ENCODE measurements at places on chromosomes 7 and 10.

GRCh38 chr10:127017541-127018297, 112.5 kb downstream of the DOCK1 start:
- DNase-seq = no peak

GRCh38 chr7:100077205-100077604, 4.3 kb downstream of the ZNF3 start:
- DNase-seq = no peak

DNA sequence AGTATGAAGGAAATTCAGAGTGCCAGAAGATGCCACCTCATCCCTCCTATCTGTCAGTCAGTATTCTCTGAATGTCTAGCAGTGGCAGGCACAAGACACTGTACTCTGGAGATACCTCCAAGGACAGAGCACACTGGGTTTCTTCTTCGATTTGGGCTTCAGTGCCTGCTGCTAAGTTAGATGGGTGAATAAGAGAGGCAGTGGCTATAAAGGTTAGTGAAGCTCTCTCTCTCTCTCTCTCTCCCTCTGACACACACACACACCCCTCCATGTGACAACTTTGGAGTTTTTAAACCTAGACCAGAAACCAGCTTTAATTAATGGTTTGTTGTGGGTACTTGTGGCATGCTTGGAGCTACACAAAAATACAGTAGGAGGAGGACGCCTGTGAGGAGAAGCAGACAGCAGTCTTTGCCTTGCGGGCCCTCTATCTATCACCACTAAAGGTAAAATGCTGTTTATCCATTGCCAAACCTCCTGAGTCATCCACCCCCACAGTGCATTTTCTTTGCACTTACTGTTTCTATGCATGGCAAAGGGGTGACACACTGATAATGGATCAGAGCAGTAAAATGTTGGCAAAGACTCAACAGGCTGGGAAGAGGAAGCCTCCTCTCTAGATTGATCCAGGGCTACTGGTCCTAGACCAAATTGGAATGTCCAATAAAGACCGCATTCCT, 102.5 kb downstream of the TRIL start:
- no peak for DNase-seq

GRCh38 chr7:23012186-23012585, 1.7 kb downstream of the HYCC1 start:
- DNase-seq = no peak

DNA sequence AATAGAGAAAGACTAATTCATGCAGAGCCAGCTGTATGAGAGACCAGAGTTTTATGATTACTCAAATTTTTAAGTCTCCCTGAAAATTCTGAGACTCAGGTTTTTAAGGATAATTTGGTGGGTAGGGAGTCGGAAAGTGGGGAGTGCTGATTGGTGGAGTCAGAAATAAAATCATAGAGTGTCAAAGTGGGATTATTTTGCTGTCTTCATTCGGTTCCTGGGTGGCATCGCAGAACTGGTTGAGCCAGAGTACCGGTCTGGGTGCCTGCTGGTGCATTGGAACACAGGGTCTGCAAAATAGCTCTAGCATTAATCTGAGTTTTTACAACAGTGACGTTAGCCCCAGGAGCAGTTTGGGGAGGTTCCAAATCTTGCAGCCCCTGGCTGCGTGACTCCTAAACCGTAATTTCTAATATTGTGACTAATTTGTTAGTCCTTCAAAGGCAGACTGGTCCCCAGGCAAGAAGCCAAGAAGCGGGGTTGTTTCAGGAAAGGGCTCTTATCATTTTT, 32.4 kb downstream of the GPRIN2 start:
- DNase-seq = peak; percentile 11

GRCh38 chr7:90222811-90223725, 11.5 kb downstream of the STEAP2 start:
- DNase-seq = peak; percentile 55

- no peak for DNase-seq
Measured at GRCh38 chr7:56218510-56218909, 102.3 kb upstream of the NUPR2 start.

- no peak for DNase-seq
Measured at GRCh38 chr10:128950916-128951275, 516.1 kb upstream of the MGMT start.

DNA sequence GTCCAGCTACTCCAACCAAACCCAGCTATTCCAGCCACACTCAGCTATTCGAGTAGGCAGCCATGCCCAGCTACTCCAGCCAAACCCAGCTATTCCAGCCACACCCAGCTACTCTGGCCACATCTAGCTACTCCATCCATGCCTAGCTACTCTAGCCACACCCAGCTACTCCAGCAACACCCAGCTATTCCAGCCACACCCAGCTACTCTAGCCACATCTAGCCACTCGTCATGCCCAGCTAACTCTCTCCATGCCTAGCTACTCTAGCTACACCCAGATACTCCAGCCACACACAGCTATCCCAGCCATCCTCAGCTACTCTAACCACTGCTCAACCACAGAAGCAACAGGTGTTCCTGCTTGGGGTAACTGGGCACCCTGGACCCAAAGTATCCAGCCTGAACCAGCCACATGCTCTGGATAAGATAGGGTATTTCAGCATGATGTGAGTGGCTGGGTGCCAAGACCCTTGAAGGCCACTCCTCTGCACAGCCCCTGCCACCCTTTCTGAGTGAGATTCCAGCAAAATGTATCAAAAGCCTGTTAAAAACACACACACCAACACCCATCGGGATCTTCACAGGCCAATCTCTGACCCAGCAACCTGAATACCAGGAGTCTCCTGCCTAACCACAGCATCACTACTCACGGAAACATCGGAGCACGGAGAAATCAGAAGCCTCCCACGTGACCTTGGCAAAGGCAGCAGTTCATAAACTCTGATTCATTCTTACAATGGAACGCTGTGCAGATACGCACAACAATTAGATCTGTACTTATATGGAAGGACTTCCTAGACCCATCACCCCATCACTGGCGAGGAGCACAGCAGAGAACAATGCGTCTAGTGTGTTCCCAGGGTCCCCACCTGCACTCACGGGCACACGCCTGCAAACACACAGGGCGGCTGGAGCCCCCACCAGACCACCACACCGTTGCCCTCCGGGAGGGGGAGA, 51.8 kb upstream of the DNAAF5 start:
- peak; percentile 80 for DNase-seq

DNA sequence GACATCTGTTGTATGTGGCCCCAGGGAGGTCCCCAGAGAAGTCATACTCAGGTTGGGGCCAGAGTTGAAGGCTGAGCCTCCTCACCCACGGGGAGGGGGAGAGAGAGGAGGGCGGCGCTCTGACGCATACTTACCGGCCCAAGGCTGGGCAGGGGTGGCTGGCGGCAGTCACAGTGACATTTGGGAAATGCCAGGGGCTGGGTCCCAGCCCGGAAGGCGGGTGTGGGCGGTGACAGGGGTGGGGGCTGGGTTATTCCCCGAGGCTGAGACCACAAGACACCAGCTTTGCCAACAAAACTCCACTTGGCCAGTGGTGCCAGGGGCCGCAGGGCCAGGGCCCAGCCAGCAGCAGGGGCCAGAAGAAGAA, 41.1 kb downstream of the RASGEF1A start:
- DNase-seq = no peak

- DNase-seq = no peak
Measured at GRCh38 chr10:22606164-22606614, 108.2 kb downstream of the PIP4K2A start.

DNA sequence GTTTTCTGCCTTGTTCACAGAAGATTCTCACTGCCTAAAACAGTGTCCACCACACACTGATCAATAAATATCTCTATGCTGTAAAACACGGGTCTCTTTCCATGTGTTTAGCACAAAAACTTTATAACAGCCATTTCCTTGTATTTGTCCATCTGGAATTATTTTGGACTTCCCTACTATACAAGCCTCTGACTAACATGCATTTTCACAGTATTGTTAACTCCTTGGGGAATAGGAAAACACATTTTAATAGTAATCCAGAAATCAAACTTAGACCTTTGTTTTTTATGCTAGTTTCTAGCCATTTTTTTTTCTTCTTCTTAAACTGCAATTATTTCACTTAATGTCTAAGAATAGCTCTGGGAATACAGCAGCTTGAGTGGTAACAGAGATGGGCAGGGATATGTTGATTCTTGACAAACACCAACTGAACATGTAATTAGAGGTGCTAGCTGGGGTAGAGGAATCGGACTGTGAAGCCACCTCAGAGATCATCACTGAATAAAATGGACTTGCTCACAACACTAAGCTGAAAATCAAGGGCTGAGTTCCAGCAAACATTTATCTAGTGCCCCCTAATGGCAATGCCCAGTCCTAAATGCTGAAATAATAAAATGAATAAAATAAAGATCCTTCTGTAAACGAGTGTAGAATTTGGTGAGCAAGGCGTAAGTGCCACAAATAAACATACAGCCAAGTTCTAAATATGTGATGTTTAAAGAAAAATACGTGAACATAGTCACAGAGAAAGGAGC, 593.1 kb downstream of the SORCS1 start:
- no peak for DNase-seq

DNA sequence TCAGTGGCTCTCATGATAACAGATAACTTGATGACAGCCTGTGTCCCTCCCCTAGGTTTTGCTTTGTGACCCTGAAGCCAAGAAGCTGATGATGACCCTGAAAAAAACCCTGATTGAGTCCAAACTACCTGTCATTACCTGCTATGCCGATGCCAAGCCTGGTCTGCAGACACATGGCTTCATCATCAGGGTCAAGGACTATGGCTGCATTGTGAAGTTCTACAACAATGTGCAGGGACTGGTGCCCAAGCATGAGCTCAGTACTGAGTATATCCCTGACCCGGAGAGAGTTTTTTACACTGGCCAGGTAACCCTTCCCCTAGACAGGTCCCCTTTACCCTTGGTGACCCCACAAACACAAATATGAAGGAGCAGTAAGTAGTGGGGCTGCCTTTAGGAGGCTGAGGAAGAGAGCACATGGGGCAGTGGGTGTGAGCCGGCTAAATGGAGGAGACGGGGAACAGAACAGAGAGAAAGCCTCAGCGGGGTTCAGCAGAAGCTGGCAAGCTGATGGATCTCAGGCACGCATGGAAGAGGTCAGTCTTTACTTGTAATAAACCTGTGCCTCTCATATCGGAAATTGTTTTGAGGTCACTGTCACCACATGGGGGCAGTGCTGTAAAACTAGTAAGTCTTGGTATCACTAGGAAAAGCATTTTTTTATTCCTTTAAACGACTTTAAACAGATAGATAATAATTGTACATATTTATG, 20.2 kb downstream of the PDCD11 start:
- DNase-seq = peak; percentile 87

GRCh38 chr10:43260117-43260761, 6.6 kb downstream of the RASGEF1A start:
- no peak for DNase-seq

- peak; percentile 36 for DNase-seq
Measured at GRCh38 chr10:77478247-77478961, 159.2 kb downstream of the KCNMA1 start.

- no peak for DNase-seq
Measured at GRCh38 chr10:125156196-125156595, 4.2 kb downstream of the CTBP2 start.

- DNase-seq = peak; percentile 73
Measured at GRCh38 chr7:95476904-95477594, 8.7 kb upstream of the ASB4 start.

DNA sequence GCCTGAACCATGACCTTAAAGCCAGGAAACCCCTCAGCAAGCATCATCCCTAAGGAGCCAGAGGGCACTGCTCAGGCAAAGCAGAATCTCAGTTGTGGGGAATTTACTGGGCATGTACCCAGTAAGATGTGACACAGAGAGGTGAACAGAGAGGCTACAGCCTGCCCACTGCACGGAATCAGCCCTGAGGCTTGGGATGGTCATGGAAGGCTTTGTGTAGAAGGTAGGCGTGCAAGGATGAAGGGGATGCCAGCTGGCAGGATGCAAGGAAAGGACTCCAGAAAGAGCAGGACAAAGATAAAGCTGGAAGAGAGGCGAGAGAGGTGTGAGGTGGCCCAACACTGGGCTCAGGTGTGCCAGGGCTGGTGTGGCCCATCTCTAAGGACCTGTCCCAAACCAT, 2.4 kb upstream of the AIFM2 start:
- DNase-seq = peak; percentile 3
